CD4-positive, alpha-beta T cell treated with Interleukin-17A for 1 hour (primary cell): ENCODE measurements at places on chromosomes 6 and 20.

DNA sequence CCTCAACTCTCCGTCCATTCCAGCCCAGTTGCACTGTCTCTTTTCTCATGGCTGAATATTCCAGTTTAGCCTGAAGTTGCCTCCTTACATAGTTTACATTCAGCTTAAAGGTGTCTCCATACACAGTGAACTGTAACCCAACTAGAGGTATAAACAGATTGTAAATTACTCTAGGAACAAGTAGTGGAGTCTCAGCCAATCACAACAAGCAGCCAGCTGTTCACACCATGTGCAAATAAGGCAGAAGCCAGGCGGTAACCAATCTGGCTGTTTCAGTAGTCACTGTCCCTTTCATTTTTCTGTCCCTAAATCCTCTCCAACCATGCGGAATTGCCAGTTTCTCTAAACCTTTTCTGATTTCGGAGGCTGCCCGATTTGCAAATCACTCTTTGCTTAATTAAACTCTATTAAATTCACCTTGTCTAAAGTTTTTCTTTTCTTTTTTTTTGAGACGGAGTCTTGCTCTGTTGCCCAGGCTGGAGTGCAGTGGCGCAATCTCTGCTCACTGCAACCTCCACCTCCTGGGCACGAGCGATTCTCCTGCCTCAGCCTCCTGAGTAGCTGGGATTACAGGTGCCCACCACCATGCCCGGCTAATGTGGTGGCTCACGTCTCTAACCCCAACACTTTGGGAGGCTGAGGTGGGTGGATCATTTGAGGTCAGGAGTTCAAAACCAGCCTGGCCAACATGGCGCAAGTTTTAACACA lies 37.6 kb upstream of the GFOD1 start:
- no peak for DNase-seq

DNA sequence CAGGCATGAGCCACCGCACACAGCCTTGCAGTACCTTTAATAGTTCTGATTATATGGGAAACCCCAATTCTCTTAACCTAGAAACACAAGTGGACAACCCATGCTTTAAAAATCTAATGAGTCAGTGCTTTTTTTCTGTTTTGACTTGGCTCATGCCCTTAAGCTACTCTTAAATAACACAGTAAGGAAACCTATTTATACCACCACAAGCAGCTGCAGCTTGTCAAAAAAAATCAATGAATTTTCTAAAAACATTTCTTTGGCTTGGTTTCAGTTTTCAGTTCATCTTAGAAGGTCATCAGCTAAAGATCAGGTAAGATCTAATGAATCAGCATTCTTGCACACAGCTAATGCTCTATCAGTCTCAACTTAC lies 124.1 kb upstream of the DST start:
- DNase-seq = no peak

DNA sequence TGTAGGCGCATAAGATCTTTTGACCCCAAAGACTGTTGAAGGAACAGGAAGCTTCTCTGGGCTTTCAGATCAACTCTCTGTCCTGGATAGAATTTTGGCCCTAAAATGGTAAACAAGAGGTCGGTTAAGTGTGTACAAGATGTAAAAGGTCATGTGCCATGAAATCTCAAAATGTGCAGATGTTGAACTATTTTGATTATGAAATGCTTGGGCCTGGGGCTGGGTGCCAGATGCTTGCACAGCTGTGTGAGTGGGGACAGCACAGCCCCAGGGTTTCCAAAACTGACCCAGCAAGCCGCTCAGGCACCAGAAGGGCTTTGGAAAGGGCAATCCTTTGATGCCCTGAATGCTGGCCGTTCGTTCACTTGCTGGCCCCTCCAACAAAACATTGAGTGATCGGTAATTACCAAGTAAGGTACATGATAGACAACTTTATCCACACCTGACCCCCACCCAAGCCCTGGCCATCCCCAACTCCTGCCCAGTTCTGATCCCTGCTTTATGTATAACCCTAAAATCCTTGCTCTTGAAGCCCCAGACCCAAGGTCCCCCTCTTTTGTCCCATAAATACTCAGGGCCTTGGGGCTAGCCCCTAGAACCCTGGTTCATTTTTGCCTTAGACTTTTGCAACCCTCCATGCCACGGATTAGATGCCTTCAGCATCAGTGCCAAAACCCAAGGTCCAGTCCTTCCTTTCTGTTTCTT lies 1.9 kb downstream of the TMEM239 start:
- DNase-seq = no peak

DNA sequence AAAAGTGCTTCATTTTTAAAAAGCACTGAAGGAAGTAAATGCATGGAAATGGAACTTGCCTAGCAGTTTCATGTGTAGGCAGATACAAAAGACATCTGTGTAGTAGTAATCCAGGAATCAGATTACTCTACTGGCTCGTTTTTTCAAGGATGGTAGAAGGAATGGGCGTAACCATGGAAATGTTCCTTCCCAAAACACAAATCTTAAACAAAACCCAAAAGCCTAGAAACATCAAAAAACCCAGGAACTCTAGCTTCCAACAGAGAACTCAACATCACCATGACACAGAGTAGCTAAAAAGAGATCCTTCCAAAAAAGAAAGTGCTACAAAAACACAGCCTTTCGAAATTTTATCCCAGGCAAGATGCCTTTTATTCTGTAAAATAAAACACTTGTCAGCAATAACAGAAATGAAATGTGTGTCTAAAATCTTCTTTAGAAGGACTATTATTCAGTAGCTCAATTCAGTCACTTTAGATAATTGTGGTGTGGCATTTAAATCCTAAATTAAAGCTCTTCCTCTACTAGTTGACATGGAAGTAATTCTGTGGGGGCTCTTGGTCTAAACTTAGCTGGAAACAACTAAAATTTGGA lies 81.7 kb downstream of the FAM217A start:
- no peak for DNase-seq

- no peak for DNase-seq
Measured at GRCh38 chr6:139904158-139904533, 529.7 kb upstream of the CITED2 start.

DNA sequence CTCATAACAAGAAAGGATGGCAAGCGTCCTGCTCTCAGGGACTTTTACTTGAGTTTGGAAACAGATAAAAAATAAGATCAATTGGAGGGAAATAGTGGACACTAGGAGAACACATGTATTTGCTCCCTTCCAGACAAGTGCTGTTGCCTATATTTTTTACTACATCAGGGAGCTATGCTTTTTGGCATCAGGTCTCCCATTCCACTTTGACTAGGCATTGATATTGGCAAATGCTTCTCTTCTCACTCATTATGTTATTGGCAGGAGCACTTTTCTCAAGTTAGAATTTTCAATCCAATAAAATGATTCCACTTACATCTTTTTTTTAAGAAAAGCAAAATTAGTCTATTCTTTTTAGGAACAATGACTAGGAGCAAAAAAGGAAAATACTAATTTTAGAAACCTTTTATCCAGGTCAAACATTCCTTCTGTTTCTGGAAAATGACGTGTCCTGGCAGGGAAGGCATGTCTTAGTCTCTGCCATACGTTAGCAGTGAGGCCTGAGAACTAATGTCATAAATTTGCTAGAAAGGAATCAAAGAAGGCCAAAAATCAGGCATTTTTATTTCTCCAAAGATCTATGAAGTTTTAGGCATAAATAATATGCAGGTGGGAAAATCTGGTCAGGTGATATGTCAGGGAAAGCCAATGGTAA lies 21.4 kb downstream of the BCAS1 start:
- DNase-seq = no peak

DNA sequence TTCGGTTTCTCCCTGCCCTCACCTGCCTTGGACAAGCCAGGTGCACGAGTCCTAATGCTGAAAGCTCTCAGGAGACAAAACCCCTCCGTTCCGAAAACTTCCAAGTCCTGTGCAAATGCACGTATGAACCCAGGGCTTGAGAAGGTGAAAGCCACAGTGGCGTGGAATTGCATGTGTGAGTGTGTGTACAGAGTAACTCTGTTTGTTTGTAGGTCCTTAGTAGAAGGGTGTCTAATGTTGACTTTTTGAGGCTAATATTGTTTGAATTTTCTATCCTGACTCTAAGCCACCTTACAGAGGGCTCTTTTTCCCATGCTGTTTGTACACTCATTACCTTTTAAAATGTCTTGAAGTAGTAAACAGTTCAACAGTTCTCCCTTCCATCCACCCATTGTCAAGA lies 129.1 kb downstream of the FOXA2 start:
- no peak for DNase-seq

- no peak for DNase-seq
Measured at GRCh38 chr6:13338038-13338437, 9.7 kb upstream of the TBC1D7 start.

- DNase-seq = no peak
Measured at GRCh38 chr6:36692861-36693702, 4.5 kb upstream of the RAB44 start.

GRCh38 chr6:97364327-97364726 lies 81.3 kb upstream of the MMS22L start:
- DNase-seq = no peak

DNA sequence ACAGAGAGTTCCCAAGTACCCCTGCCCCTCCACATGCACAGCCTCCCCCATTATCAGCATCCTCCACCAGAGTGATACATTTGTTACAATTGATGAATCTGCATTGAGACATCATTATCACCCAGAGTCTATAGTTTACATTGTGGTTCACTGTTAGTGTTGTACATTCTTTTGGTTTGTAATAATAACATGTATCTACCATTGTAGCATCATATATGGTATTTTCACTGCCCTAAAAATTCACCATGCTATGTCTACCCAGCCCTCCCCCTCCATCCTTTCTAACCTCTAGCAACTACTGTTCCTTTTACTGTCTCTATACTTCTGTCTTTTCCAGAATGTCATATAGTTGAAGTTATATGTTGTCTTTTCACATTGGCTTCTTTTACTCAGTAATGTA lies 273.9 kb upstream of the RNF217 start:
- DNase-seq = no peak

GRCh38 chr6:44059359-44060346 lies 67.6 kb downstream of the MRPL14 start:
- no peak for DNase-seq

- peak; percentile 37 for DNase-seq
Measured at GRCh38 chr6:73695619-73696421, at the start of gene CD109. Gene CD109 (plus strand): TSS chr6:73696203. CDS start chr6:73696216, 13 bp downstream.

DNA sequence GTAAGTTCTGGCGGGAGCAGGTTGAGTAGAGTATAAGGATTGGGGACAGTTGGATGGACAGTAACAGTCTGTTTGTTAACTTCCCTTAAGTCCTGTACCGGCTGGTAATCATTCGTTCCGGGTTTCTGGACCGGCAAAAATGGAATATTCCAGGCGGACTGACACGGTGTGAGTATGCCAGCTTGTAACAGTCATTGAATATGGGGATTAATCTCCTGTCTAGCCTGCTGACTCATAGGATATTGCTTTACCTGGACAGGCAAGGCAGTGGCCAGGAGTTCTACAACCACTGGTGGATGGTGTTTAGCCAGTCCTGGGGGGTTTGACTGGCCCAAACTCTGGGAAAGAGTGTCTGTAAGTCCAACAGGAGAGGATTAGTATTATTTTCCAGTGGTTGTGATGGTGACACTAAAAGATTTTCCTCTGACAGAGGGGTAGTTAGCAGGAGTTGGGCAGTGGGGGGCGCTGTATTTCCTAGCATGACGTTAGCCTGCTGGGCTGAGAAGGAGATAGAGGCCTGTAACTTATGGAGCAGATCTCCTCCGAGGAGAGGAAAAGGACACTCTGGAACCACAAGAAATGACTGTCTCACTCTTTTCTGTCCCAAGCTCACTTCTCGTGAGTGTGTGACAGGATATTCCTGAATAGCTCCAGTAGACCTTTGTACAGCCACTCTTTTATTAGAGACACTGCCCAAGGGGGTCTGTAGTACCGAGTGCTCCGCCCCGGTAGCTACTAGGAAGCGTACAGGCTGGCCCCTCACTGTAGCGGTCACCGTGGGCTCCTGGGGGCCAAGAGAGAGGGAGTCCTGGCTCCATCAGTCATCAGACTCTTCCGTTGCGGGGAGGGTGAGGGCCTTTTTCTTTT lies 152.2 kb downstream of the TRIM27 start:
- DNase-seq = no peak

- DNase-seq = no peak
Measured at GRCh38 chr6:133017581-133017980, 203.2 kb downstream of the RPS12 start.
